Keratinocyte (primary cell): ENCODE measurements at places on chromosomes 5 and 9.

- no peak for DNase-seq
These were observed 22.6 kb upstream of the ORM1 start for GRCh38 chr9:114300153-114300845.

DNA sequence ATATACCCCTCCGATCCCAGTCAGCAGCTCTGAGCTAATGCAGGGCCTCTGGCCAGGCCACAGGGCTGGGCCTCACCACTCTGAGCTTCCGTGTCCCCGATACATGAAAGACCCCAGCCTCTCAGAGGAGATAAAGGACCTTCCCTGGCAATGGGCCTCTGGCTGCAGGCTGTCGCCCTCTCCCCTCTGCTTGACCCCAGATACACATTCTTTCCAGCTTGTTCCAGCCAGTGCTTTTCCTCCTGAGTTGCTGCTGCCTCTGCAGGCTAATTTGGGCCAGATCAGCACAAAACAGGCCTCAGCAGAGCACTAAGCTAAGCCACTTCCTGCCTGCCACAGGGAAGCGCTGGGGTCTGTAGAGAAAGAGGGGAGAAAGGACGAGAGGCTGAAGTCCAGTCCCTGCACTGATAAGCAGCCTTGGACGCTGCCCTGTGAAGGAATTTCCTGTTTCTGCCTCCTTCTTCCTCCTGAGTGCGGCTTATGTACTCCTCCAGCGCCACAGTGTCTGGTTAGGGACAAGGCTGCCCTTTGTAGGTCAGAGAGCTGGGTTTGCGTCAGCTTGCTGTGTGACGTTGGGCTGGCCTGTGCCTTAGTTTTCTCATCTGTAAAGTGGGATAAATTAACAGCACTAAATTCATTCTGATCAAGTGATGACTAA is 73.0 kb upstream of the IL17B start:
- DNase-seq: no peak

GRCh38 chr9:78973907-78974306 is 597.9 kb upstream of the TLE4 start:
- peak; percentile 73 for DNase-seq

DNA sequence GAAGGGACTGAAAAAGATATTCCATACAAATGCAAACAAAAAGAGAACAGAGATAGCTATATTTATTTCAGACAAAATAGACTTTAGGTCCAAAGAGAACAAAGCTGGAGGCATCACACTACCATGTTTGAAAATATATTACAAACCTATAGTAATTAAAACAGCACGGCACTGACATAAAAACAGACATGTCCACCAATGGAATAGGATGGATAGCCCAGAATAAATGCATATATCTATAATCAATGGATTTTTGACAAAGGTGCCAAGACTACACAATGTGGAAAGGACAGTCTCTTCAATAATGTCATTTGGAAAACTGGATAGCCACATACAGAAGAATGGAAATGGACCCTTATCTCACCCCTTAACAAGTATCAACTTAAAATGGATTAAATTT is 10.2 kb downstream of the PRKAA1 start:
- no peak for DNase-seq

DNA sequence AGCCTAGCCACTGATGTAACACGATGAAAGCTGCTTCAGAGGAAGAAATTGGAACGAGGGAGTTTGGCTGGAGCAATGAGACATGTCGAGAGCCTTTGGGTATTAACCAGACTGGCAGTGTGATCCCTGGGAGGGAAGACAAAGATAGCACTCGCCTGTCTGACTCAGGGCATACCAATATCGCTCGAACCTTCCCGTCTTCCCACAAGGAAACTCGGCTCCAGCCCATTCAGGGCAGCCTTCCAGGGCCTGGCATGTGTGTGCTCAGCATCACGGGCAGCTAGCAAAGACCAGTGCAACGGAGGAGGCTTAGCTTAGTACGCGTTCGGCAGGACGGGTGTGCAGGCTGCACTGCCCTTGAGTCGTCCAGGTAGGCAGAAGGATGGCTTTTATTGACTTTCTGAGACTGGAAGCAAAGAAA is 356.9 kb upstream of the WWC1 start:
- no peak for DNase-seq

GRCh38 chr5:150179019-150179620 is 10.7 kb upstream of the SLC6A7 start:
- no peak for DNase-seq

DNA sequence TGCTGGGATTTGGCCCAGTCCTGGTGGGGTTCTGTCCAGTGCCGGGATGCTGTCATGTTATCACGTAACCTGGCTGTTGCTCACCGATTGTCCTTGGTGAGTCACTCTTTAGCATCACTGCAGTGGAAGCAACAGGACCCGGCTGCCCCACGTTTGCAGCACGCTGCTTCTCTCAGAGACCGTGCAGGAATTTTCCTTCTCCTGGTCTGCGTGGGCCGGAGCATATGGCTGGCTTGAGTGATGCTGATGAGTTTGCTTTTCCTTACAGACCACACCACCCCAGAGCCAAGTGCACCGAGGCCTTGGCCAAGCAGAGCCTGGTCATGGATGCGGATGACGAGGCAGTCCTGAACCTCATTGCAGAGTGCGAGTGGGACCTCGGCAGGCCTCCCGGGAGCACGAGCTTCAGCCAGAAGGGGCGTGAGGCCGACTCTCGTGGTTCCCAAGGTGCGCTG is 21.4 kb downstream of the CEP72 start:
- DNase-seq: no peak

GRCh38 chr5:88154891-88155290 is 113.8 kb downstream of the TMEM161B start:
- DNase-seq: no peak

DNA sequence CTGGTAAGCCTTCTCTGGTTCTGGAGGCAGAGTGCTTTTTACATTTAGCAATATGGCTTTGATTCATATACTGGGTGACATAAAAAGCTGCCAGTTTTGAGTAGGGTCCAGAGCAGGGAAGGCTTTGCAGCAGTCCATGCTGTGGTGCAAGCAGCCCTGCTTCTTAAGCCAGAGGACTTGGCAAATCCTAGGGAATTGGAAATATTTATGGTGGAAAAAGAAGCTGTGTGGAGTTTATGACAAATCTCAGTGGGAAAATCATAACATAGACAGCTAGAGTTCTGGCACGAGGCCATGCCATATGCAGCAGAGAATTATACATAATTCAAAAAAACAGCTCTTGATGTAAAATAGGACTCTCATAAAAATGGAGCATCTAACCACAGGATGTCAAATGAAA is 536.4 kb downstream of the RASEF start:
- no peak for DNase-seq

DNA sequence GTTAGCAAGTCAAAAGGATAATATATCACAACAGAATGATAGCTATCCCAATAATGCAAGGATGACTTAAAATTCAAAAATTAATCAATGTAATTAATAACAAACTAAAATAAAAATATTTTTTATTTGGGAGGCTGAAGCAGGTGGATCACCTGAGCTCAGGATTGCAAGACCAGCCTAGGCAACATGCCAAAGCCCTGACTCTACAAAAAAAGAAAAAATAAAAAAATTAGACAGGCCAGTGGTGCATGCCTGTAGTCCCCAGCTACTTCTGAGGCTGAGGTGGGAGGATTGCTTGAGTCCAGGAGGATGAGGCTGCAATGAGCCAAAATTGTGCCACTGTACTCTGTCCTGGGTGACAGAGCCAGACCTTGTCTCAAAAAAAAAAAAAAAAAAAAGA is 399.3 kb downstream of the ADGRV1 start:
- no peak for DNase-seq

- DNase-seq: no peak
These were observed 355.4 kb downstream of the MAN2A1 start for GRCh38 chr5:110045158-110045557.

DNA sequence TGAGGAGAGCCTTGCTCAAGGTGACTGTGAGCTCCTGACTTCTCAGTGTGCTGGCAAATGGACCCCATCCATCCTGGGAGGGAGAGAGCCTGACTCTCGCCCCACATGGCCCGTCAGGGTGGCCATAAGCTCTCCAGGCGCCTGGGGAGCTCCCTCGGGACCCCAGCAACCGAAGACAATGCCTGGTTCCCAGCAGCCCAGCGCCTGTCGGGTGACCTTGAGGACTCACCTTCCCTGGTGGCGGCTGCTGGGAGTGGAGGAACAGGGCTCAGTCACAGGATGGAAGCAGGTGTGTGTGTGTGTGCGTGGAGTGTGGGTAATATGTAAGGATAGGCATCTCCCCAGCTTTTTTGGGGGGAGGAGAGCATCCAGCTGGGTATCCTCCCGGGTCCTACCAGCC is 190.3 kb downstream of the MELK start:
- DNase-seq: no peak

GRCh38 chr5:68557162-68557936 is 341.8 kb downstream of the PIK3R1 start:
- no peak for DNase-seq
